Activated CD4-positive, alpha-beta T cell treated with anti-CD3 and anti-CD28 coated beads, Interleukin-2, amount 10 ng/mL, durations not matched to agents 7 days and 5 days (primary cell): ENCODE measurements at places on chromosomes 1 and 21. TPM values are rescaled to one million over a fixed set of nuclear protein-coding genes. Genes with fewer than 3 reads are reported as not detected.

GRCh38 chr1:114290341-114290740, 136.7 kb upstream of the SYT6 start:
- no peaks in the 10 kb centered on the region for H3K36me3 ChIP-seq
- H3K27me3 ChIP-seq: peaks cover under 1% of the 10 kb centered on the region
- no peak for DNase-seq
- H3K4me3 ChIP-seq: no peak overlapping the region
- H3K27ac ChIP-seq: no peak overlapping the region
- no peaks in the 10 kb centered on the region for H3K4me1 ChIP-seq

Gene CYP2J2
- 3.4 TPM for total RNA-seq

Gene CYP4Z1
- not detected for total RNA-seq

Gene CAPN8
- not detected for total RNA-seq

- no peak for DNase-seq
- H3K27ac ChIP-seq: no peak overlapping the region
- peaks cover 21% of the 10 kb centered on the region for H3K36me3 ChIP-seq
- no peaks in the 10 kb centered on the region for H3K27me3 ChIP-seq
- no peak overlapping the region for H3K4me3 ChIP-seq
Measured at GRCh38 chr1:156534424-156535060, 34.0 kb upstream of the MEF2D start.

DNA sequence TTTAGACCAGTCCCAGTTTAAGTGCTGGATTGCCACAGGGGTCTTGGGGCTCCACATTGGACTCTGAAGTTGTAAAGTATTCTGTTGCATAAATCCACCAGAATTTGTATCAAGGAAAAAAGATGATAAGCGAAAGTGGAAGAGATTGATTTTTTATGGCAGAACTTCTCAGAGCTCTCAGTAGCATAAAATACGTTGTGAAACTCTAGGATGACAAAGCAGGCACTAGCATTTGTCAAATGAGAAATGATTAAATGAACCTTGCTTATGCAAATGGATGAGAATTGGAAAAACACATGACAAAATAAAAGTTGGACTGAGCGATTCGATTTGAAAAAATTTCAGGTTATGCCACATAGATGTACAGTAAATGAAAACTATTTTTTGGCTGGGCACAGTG, 253.8 kb upstream of the RAB4A start:
- H3K36me3 ChIP-seq: no peaks in the 10 kb centered on the region

Gene KCNE2
- total RNA-seq: not detected

Gene ZBTB21
- total RNA-seq: 22.6 TPM

DNA sequence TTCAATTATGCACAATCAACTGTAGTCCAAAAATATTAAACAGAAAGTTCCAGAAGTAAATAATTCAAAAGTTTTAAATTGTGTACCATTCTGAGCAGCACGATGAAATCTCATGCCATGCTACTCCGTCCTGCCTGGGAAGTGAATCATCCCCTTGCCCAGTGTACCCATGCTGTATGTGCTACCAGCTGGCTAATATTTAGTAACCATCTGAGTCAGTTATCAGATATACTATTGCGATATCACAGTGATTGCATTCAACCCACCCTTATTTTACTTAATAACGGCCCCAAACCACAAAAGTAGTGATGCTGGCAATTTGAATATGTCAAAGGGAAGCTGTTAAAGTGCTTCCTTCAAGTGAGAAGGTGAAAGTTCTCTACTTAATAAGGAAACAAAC, 56.2 kb downstream of the EVI5 start:
- no peak overlapping the region for H3K27ac ChIP-seq
- no peaks in the 10 kb centered on the region for H3K27me3 ChIP-seq
- no peaks in the 10 kb centered on the region for H3K36me3 ChIP-seq
- no peaks in the 10 kb centered on the region for H3K4me1 ChIP-seq

DNA sequence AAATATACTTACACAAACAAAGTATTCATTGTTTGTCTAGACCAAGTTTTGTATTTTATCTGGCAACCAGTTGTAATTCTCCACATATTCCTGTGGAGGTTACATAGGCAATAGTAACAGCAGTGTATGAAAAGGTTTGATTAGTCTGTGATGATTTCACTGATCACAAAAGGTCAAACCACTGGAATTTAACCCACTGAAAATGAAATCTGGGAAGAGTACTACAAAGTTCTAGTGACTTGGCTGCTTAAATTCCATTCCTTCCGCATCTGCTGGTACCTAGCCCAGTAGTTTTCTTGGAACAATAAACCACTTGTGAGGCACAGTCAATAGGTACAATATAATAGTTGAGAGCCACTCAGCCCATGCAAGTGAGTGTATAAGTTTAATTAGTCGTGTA, 205.4 kb downstream of the NFIA start:
- no peaks in the 10 kb centered on the region for H3K36me3 ChIP-seq
- no peaks in the 10 kb centered on the region for H3K4me1 ChIP-seq
- DNase-seq: no peak
- H3K27me3 ChIP-seq: peaks cover 3% of the 10 kb centered on the region

GRCh38 chr21:44477131-44477530, 21.8 kb downstream of the LRRC3 start:
- no peaks in the 10 kb centered on the region for H3K36me3 ChIP-seq
- H3K4me1 ChIP-seq: peaks cover 6% of the 10 kb centered on the region

Gene PIK3R3
- total RNA-seq: 3.9 TPM

- H3K27me3 ChIP-seq: peaks cover 2% of the 10 kb centered on the region
- no peak overlapping the region for H3K27ac ChIP-seq
- no peaks in the 10 kb centered on the region for H3K36me3 ChIP-seq
- no peak for DNase-seq
- H3K4me3 ChIP-seq: no peak overlapping the region
Measured at GRCh38 chr1:56910441-56910985, 55.3 kb downstream of the C8B start.

DNA sequence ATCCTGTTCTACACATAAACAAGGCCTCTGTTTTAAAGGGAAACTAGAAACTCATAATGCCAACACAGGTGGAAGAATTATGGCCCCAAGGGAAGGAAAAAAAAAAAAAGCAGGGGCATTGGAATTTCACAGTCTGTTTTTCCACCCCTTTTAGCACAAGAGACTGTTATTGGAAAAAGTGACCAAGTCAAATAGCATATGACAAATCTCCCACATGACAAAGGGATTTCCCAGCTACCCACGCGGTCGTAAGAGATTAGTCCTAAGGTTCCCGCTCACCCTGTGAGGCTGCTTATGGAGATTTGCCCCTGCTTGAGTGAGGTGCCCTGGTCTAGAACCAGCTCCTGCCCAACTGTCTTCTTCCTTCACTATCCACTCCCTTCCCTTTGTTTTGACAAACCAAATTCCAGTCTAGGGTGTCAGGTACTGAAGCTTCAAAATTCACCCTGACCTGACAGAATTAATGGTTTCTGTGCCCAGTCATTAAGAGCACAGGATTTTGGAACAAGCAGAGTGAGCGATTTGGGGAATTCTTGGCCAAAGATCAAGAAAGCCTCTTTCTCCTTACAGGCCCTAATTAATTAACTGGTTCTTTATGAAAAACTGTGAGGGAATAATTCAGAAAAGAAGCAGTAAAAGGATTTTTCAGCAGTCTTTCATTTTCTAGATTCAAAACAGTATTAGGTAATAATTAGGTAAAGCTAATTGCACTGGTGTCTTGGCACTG, 107.3 kb downstream of the NMNAT2 start:
- no peak overlapping the region for H3K27ac ChIP-seq
- no peak overlapping the region for H3K4me3 ChIP-seq
- no peak for DNase-seq
- H3K36me3 ChIP-seq: no peaks in the 10 kb centered on the region
- H3K4me1 ChIP-seq: no peaks in the 10 kb centered on the region

Gene CLDN17
- total RNA-seq: not detected
